ENCODE measurements at places on chromosomes 5 and 9.
A peak's percentile ranks its signal among the peaks of the same experiment; 100 is the strongest.

- peak; percentile 23 for DNase-seq
These were observed 131.6 kb upstream of the NIPBL start for GRCh38 chr5:36744773-36745589.

DNA sequence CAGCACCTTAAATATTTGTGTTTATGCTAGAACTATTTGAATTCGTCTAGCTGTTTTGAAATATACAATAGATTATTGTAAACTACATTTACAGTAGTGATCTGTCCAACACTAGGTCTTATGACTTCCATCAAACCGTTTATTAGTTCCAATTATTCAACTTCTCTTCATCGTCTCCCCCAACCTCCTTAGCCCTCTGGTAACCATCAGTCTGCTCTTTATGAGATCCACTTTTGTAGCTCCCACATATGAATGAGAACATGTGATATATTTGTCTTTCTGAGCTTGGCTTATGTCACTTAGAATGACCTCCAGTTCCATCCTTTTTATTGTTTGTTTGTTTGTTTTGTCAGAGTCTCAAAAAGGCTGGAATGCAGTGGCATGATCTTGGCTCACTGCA lies 11.8 kb downstream of the DMXL1 start:
- DNase-seq: no peak

DNA sequence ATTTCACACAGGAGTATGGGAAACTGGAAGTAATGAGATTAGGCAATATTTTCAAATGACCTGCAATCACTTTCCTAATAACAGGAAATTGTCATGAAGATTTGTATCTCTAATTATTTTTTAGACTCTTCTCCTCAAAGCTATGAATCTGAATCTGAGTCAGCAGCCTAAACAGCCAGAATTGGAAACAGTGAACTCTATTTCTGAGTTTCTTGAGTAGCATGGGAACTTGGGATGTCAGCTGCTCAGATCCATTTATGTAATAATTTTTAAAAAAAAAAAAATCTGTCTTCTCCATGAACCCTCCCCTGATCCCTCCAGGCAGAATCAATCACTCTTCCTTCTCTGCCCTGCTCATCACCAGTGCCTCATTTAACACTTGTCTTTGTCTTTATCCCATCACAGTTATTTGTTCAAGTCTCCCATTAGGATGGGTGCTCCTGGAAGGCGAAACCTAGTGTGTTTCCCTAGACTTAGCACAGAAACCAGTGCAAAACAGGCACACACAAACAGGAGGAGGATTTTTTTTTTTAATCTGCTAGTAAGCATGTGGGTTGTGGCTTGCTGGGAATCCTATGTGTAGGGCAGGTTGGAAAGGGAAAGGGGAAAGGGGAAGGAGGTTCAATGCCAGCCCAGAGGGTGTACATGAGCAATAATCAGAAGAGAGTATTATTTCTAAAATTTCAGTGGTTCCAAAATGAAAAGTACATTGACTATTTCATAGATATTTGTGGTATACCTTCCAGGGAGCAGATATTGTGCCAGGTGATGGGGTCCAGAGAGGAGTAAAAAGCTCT lies 186.8 kb downstream of the TTLL11 start:
- no peak for DNase-seq

GRCh38 chr9:69997524-69997923 lies 46.1 kb upstream of the MAMDC2 start:
- DNase-seq: no peak

- no peak for DNase-seq
These were observed 36.8 kb downstream of the PCDHGC5 start for GRCh38 chr5:141525653-141526052.

DNA sequence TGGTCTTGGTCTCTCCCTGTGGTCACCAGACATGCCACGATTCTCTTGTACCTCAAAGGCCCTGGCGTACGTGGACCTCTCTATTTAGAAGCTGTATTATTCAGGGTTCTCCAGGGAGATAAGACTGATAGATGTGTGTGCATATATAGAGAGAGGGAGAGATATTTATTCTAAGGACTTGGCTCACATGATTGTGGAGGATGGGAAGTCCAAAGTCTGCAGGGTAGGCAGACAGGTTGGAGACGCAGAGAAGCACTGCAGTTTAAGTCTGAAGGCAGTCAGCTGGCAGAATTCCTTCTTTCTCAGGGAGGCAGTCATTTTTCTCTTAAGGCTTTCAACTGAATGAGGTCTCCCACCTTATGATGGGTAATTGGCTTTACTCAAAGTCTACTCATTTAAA lies 16.3 kb downstream of the C9orf57 start:
- DNase-seq: no peak

DNA sequence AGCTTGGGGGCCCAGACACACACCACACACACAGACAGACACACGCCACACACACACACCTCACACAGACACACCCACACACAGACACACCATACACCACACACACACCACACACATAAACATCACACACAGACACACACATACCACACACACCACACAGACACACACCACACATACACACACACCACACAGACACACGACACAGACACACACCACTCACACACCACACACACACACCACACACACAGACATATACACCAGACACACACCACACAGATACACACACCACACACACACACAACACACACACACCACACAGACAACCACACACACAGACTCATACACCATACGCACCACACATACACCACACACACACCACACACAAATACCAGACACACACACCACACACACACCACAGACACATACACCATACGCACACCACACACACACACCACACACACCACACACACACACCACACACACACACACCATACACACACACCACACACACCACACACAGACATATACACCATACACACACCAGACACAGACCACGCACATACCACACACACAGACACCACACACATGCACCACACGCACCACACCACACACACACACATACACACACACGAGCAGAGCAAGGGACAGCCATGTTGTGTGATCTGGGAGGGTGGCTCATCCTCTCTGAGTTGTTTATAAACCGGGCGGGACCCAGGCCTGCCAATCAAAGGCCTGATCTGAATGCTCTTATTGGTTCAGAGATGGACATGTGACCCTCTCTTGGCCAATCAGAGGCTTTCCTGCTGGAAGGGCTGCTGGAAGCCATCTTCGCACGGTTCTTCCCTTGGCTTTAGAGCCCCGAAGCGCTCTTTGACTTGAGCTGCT lies 148.3 kb downstream of the GAPVD1 start:
- no peak for DNase-seq

- no peak for DNase-seq
These were observed 112.4 kb upstream of the SPATA31D4 start for GRCh38 chr9:81815781-81816180.

DNA sequence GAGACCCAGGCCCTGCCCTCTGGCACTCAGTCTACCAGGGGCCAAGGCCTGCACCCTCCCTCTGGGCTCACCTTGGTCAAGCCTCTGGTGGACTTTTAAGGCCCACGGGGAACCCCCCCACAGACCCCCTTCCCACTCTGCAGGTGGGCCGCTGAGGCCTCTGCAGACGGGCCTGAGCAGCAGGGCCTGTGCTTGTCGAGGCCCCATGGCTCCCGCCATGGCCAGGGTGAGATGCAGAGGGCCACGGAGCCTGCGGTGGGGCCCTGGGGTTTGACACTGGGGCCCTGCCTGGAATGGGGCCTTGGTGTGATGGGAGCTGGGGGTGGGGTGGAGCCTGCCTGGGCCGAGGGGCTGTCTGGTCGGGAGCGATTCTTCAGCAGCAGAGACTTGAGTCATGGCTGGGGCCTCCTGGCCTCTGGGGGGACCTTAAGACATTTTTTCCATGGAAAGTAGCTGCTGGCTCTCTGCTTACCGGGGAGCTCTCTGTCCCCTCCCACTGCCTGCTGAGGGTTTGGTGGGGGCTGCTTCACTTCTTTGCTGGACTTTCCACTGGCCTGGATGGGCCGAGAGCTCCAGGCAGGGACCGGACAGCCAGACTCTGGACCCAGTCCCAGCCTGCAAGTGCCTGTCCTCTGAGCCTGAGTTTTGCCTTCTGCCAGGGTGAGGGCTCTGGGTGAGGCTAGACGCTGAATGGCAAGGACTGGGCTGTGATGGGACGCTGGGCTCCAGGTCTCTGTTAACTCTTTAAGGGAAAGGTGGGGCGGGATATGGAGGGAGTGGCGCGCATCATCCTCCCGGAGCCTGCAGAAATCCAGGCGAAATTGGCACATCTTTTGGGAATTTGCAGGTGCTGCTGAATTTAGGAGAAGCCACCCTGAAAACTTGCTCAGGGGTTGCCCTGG lies 132.2 kb downstream of the RXRA start:
- no peak for DNase-seq

DNA sequence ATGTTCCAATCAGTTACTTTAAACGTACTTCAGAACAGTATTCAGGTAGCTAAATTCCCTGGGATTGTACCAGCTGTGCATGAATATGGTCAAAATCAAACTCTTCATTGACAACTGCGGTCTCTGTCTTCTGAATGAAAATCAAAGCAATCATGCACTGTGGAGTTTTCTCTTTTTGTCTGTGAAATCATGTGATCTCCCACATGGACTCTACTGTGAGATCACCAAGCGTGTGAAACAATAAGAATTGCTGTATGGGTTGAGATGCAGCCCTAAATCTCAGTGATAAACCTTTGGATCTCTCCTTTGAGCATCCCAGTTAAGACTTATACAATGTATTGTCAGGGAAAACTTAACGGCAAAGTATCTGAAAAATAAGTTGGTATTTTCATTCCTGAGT lies 6.1 kb downstream of the NRG2 start:
- DNase-seq: no peak

GRCh38 chr5:75200776-75201175 lies 35.9 kb downstream of the ANKRD31 start:
- DNase-seq: no peak

DNA sequence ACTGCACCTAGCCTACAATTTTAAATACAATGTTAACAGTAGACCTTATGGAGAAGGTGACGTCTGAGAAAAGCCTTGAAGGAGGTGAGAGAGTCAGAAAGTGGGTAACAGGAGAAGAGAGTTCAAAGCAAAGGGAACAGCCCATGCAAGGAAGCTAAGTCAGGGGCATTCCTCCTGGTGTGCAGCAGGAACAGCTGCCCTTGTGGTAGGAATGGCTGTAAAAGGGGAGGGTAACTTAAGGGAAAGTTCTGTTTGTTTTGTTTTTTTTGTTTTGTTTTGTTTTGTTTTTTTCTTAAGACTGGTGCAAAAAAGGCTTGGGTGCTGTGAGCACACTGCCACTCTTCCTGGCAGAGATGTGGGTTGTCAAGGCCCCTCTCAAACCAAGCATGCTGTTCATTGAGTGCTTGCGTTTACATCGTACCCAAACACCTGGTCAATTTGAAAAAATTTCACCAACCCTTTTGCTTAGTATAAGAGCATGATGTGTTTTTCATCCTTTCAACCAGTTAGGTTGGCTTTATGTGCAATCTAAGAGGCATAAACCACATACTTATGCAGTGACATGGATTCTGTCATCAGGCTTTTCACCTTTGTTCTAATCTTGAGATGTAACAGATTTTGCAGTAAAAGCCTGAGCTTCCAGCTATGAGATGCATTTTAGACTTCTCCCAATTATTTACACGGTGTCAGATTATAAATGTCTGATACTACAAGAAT lies 279.7 kb downstream of the GLIS3 start:
- DNase-seq: no peak

DNA sequence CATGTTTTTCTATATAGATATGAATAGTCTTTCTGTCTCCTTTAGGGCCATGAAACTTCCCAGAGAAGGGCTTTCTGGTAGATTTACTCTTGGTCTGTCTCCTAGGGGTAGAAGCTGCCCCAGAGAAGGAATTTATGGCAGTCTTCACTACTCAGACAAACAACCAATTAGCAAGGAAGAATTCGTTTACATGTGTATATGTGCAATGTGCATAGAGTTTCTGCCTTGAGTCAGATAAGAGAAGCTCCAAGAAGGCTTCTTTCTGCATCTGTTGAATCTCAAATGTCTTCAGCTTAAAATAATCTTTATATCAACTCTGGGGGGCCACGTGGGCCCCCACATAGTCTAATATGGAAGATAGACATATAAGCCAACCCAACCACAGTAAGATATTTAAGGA lies 7.6 kb upstream of the CLINT1 start:
- DNase-seq: no peak

- no peak for DNase-seq
These were observed 33.0 kb downstream of the SLC6A7 start for GRCh38 chr5:150222906-150223305.

DNA sequence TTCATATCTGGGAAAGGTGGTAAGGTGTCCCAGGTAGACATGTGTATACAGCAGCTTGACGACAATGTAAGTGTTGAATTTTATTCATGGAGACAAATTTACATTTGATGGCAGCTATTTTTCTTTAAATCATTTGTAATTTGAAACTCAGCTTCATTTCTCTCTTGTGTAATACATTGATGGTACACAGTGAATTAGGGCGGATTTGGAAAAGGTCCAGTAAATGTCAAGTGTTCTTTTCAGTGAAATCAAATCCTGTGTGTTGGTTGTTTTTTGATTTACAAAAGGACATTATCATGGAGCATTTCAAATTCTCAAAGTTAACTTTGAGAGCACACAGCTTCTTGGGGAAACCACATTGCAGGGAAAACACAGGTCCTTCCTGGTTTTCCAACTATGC lies 30.0 kb upstream of the PCSK1 start:
- no peak for DNase-seq

DNA sequence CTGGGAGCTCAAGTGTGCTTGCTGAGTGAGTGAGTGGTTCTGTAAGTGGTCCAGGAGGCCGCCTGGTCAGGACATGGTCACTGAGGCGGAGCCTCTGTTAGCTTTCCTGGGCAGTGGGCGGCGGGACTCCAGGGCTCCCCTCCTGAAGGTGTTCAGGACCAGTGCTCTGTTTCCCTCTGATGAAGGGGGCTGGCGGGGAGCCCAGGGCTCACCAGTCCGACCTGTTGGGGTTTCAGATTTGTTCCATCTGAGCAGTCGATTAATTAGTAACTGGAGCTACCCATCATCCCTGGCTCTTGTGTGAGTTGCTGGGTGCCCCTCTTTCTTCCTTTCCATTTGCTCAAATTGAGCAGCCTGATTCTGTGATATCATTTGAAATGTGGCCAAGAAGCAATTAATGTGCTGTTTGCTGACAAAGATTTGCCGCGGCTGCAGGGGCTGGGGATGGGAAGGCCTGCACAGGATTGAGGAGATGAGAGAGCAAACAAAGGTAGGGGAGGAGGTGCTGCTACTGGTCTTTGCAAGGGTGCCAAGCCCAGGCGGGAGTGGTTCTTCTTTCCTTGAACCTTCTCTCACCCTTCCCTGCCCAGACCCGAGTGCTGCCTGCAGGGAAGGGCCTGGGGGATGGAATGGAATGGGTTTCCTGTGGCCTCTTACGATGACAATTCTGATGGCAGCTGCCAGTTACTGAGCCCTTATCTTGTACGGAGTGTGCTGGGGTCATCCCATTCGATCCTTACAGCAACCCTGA lies 92.8 kb upstream of the PITX1 start:
- no peak for DNase-seq

- DNase-seq: no peak
These were observed 199.8 kb downstream of the GRIA1 start for GRCh38 chr5:153690236-153690635.

GRCh38 chr5:155082401-155082800 lies 68.8 kb downstream of the KIF4B start:
- no peak for DNase-seq
